CD4-positive, alpha-beta memory T cell (primary cell): ENCODE measurements at places on chromosomes 16 and 17. TPM values are rescaled to one million over a fixed set of nuclear protein-coding genes. Genes with fewer than 3 reads are reported as not detected.

DNA sequence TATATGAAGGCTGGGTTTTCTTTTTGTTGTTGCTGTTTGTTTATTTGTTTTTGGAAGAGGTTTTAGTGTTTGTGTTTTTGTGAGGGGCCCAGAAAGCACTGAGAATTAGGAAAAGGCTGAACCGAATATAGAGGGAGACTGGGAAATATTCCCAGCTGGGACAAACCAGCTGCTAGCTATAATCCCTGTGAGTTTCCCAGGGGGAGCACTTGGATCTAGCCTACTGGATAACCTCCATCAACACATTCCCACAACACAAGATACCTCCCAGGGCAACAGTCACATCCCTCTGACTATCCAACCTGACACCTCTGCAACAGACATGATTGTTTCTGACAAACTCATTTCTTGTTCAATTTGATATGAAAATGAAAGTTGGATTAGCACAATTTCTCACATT is 16.7 kb downstream of the CDH11 start:
- no peak overlapping the region for H3K27ac ChIP-seq
- no peaks in the 10 kb centered on the region for H3K4me1 ChIP-seq
- H3K27me3 ChIP-seq = no peaks in the 10 kb centered on the region
- no peak for DNase-seq
- H3K4me3 ChIP-seq = no peak overlapping the region
- H3K36me3 ChIP-seq = no peaks in the 10 kb centered on the region

- no peaks in the 10 kb centered on the region for H3K36me3 ChIP-seq
- H3K4me1 ChIP-seq = no peaks in the 10 kb centered on the region
- H3K27ac ChIP-seq = no peak overlapping the region
- no peaks in the 10 kb centered on the region for H3K27me3 ChIP-seq
- H3K4me3 ChIP-seq = no peak overlapping the region
These were observed 13.9 kb upstream of the ABCA8 start for GRCh38 chr17:68969101-68969500.

DNA sequence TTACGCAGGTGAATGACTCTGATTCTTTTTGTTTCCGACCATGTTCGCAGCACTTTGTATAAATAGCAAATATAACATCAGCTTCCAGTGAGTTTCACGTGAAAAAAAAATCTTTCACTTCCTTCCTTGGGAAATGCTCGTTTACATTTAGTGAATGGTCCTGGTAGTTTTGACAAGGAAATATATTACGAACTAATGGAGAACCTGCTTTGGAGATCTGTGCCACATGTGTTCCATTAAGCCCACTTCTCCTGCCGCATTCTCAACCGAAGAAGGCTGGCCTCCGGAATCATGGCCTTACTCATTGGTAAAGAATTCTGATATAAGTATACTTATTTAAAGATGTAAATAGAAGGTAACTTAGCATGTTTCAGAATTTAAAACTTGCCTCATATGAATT is 3.6 kb downstream of the CRAMP1 start:
- H3K36me3 ChIP-seq = peaks cover 29% of the 10 kb centered on the region
- no peak overlapping the region for H3K27ac ChIP-seq
- H3K27me3 ChIP-seq = no peaks in the 10 kb centered on the region
- no peak overlapping the region for H3K4me3 ChIP-seq
- no peak for DNase-seq

Gene LRRC46
- polyA plus RNA-seq = not detected

Gene CCDC92B
- not detected for polyA plus RNA-seq

DNA sequence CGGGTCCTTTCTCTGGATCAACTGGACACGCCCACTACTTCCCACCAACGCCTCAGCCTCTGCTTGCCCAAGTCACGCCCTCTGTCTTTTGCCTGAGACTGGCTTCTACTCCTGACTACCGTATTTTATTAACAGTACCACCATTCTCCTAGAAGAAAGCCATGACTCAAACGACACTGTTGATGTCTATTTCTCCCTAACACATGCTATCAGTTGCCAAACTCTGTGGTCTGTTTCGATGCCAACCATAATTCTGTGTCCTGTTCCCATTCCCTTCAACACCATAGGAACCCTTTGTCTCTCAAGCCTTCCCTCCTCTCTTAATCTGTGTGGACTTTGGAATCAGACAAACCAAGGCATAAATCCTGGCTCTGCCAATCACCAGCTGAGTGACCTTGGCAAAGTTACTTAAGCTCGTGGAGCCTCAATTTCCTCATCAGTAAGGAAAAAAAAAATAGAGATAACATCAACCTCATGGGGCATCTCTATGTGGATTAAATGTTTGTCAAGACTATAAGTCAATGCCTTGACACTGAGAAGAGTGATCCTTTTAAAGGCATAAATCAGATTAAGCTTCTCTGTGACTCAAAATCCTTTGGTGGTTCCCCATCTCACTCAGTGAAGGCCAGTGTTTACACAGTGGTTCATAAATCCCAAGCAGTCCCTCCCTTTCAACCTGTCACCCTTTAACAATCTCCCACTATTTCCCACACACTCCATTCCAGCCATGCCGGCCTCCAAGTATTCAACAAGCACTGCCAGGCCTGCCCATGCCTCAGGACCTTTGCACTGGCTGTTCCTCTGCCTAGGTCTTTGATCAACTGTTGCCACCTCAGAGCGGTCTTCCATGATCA is 45.6 kb downstream of the ERN1 start:
- H3K4me1 ChIP-seq = peaks cover 95% of the 10 kb centered on the region
- no peaks in the 10 kb centered on the region for H3K27me3 ChIP-seq
- H3K4me3 ChIP-seq = no peak overlapping the region
- DNase-seq = no peak

Gene RAP1GAP2
- 7.1 TPM for polyA plus RNA-seq

GRCh38 chr16:3188925-3189825 is 1.2 kb downstream of the OR1F1 start:
- peak; percentile 44 for DNase-seq
- peak overlapping the region; percentile 44 for H3K4me3 ChIP-seq
- no peaks in the 10 kb centered on the region for H3K36me3 ChIP-seq

- no peaks in the 10 kb centered on the region for H3K36me3 ChIP-seq
- DNase-seq = no peak
- no peaks in the 10 kb centered on the region for H3K27me3 ChIP-seq
- H3K4me3 ChIP-seq = no peak overlapping the region
These were observed 1.1 kb upstream of the YBX2 start for GRCh38 chr17:7295230-7296180.

DNA sequence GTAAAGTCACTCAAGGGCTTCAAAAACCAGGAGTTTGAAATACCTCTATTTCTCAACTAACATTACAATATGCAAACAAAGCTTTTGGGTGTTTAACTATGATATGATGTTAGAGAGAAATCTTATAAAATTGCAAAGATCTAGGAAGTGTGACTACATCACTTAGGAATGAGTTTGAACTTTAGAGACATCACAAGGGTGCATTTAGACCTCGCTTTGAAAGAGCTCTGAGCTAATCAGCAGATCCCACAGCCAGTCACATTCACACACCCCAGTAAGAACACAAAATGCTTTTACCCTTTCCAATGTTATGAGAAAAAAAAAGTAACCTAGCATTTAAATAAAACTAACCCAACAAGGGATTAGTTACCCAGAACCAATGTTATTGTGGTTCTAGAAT is 45.2 kb downstream of the HYDIN start:
- H3K36me3 ChIP-seq = no peaks in the 10 kb centered on the region
- DNase-seq = no peak
- H3K4me1 ChIP-seq = no peaks in the 10 kb centered on the region
- no peaks in the 10 kb centered on the region for H3K27me3 ChIP-seq

DNA sequence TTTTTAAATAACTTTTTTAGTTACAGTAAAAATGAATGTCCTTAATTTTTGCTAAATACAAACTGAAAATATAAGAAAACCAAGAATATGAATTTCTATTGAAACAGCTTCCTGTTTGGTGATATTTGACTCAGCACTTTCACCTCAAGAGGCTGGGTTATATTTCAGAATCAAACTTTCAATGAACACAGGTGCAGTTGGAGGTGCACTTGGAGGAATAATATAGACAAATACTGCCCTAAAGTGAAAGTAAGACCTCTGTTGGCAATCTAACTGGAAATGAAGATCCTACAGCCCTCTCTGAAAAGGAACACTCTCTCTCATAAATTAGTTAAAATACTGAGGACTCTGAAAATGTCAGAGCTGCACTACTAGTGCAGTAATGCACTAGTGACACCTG is 106.2 kb downstream of the BRIP1 start:
- DNase-seq = no peak
- H3K4me3 ChIP-seq = no peak overlapping the region
- H3K27me3 ChIP-seq = no peaks in the 10 kb centered on the region
- H3K36me3 ChIP-seq = no peaks in the 10 kb centered on the region
- peaks cover 7% of the 10 kb centered on the region for H3K4me1 ChIP-seq
- H3K27ac ChIP-seq = no peak overlapping the region

DNA sequence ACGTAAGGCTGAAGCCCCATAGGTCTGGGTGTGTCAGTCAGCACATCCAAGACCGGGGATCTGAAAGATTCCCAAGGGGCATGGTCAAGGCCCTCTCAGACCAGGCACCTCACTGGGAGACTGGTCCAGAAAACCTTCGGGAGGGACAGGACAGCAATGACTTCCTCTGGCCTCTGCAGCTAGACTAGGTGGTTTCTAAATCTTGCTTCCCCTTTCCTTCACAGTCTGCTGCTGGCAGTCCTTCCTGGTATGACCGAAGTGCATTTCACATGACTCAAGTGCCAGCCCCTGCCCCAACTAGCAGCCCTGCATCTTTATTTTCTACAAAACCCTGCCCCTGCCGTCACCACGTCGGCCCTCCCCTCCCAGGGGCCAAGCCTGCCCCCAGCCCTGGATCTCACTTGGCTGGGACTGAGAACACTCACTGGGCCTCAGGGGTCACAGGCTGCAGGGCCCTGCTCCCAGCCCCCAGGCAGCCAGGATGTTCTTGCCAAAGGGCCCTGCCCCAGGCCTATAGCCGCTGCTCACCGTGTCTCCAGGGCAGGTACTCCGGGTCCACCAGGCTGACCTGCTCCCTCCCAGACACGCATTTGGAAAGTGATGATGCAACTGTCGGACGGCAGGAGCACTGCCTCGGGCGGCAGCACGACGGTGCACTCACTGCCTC is 18.3 kb downstream of the POLR3K start:
- no peaks in the 10 kb centered on the region for H3K27me3 ChIP-seq
- H3K36me3 ChIP-seq = no peaks in the 10 kb centered on the region
- no peak overlapping the region for H3K4me3 ChIP-seq
- DNase-seq = no peak
- H3K27ac ChIP-seq = no peak overlapping the region
